ENCODE measurements at places on chromosomes 1 and 21.

DNA sequence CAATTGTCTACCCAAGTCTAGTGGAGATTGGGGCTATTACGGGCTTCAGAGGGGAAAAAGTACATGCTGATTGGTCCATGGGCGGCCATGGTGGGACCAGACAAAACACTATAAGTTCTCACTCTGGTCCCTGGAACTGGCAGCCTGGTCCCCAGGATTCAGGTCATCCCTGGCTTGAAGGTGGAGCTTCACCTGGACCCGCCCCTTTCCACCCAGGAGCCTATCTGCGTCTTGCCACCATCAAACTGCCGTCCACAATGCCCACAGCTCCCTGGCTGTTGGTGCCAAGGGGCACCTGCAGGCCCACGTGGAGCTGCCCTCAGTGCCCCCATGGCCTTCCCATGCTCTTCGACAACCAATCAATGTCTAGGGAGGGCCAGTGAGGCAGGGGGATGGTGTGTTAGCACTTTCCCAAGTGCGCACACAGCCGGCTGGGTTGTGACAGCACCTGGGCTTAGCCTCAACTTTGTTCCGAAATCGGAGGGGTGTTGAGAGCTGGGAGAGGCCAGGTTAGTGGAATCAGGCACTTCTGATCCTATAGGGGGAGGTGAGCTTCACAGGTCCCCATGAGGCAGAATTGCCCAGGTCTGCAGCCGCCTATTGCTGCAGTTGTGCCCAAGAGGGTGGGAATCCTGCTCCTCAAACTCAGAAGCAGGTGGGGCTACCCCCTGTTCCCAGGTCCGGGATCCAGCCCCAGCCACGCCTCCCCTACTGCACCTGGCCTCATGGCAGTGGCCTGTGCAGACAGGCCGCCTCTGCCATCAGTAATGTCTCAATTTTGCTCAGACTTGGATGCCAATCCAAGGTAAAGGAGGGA lies 1369.4 kb upstream of the PRMT6 start:
- no peak for DNase-seq

- peak; percentile 84 for DNase-seq
These were observed at the start of gene MR1 for GRCh38 chr1:181033799-181034451. Gene MR1, plus strand, starts transcription at chr1:181033983. Its CDS starts 25 bp downstream, at chr1:181034008.

- no peak for DNase-seq
These were observed 360.3 kb downstream of the TGFB2 start for GRCh38 chr1:218705391-218705790.

GRCh38 chr1:171532520-171532919 lies 47.2 kb downstream of the PRRC2C start:
- no peak for DNase-seq

DNA sequence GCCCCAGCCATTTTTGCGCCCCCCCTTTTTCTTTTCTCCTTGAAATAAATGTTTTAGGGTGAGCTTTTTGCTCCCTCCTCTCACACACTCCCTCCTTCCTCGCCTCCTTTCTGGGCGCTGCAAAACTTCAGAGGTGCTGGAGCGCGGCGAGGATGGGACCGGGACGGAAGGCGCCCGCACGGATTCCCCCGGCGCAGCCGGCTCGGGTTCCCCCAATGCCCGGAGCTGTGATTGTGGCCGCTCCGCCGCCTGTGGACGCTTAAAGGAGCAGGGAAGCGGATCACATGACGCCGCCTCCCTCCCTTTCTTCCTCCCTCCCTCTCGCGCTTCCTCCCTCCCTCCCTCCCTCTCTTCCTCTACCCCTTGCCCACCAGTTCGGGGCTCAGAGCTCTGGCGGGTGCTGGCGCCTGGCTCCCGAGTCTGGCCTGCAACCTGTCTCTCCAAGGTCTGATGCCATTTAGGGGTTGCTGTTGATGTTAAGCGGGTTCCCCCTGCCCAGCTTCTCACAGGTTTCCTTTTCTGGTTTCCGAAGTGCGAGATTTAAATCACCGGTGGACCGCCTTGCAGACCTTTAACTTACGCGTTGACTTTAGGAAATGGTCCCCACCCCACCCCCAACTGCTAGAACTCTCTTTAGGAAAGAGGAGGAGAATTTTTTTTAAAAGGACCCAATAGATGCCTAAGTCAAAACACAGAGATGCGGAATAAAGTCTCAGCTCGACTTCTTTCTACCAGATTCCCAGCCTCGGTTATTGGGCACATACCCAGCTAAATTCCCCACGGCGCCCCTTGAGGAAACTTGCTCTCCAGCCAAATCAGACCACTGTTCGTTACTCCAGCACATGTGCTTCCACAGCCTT lies at the start of gene WLS:
Gene WLS, minus strand, starts transcription at position 235 of the 860 bp plus-strand sequence. Its CDS starts 224 bp downstream, at position 11.
- peak; percentile 34 for DNase-seq
